Activated T-cell treated with anti-CD3 and anti-CD28 coated beads, Interleukin-2, amount 50 U/mL, for 24 hours (primary cell): ENCODE measurements at places on chromosomes 1 and 21.

GRCh38 chr1:227759341-227760300 is 24.4 kb downstream of the SNAP47 start:
- no peaks in the 10 kb centered on the region for H3K27me3 ChIP-seq
- H3K27ac ChIP-seq: peak overlapping the region; percentile 68
- no peak for DNase-seq
- no peak overlapping the region for H3K4me3 ChIP-seq
- H3K36me3 ChIP-seq: peaks cover 79% of the 10 kb centered on the region

DNA sequence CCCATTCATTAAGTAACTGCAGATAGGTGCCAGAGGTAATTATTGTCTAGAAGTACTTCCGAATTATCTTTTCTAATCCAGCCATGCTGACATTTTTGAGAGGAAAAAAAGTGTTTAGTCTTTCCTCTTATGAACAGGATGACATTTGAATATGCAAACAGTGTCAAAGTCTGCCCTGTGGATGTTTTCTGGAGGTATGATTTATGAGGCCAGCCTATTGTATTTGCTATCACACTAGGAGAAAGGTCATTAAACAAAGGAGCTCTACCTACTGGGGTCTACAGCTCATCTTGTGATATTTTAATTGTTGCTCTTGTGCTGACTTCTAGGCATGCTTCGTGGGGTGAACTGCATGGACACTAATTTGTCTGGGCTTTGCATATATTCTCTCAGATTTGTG is 559.7 kb upstream of the CAMK1G start:
- H3K27ac ChIP-seq: no peak overlapping the region
- peaks cover 22% of the 10 kb centered on the region for H3K27me3 ChIP-seq
- H3K4me3 ChIP-seq: no peak overlapping the region

DNA sequence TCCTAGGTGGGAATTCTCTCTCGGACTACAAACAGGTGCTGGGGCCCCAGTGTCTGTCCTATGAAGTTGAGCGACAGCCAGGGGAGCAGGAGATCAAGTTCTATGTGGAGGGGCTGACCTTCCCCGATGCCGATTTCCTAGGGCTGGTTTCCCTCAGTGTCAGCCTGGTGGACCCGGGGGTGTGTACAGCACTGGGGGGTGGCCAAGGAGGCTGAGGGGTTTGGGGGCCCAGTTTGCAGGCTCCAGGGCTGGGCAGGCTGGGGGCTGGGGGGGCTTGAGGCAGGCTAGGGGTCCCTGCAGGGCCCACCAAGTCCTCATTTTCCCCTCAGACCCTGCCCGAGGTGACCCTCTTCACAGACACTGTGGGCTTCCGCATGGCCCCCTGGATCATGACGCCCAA is 20.3 kb upstream of the PADI3 start:
- no peaks in the 10 kb centered on the region for H3K27me3 ChIP-seq
- no peak for DNase-seq
- no peak overlapping the region for H3K27ac ChIP-seq
- no peaks in the 10 kb centered on the region for H3K4me1 ChIP-seq

GRCh38 chr1:198370996-198371395 is 169.5 kb downstream of the ATP6V1G3 start:
- no peak overlapping the region for H3K27ac ChIP-seq
- H3K4me1 ChIP-seq: peaks cover 4% of the 10 kb centered on the region
- no peaks in the 10 kb centered on the region for H3K27me3 ChIP-seq
- peaks cover 2% of the 10 kb centered on the region for H3K36me3 ChIP-seq
- DNase-seq: no peak
- H3K4me3 ChIP-seq: no peak overlapping the region

GRCh38 chr21:17979763-17980162 is 160.6 kb upstream of the C21orf91 start:
- no peak overlapping the region for H3K4me3 ChIP-seq
- H3K27me3 ChIP-seq: no peaks in the 10 kb centered on the region
- DNase-seq: no peak
- no peaks in the 10 kb centered on the region for H3K4me1 ChIP-seq

DNA sequence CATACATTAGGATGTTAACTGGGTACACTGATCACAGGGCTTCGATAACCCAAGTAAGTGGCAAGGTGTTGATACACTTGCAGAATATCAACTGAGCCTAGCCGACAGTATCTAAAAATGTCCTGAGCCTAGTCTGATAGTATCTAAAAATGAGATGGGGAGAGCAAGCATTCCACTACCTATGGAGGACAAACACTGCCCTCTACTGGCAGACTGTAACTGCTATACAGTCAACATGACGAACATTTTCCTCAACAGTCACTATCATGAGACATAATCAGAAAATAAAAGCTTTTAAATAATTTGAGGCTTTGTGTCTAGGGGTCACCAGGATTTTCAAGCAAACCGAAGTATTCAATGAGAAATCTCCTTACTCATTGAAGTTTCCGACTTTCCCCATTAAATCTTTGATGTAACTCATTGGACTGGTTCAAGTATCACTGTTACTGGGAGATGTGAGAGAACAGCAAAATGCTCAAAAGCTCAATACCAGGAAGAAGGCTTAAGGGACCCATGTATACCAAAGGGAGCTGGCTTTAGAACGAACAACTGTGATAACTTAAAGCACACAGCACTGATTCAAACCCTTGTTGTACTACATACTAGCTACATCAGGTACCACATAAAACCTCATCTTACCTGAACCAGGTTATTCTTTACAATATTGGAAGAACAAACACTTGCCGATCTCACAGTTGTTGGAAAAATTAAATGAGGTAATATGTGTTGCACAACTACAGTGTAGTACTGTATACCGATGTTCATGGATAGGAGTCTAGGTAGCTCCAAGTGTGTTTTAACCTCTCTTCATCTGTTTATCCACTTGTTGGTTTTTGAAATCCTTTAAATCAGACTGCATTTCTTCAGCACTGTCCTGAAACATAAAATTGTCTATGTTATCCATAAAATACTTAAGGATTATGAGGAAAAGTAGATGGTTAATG is 31.1 kb upstream of the SLC45A3 start:
- H3K4me1 ChIP-seq: peaks cover 14% of the 10 kb centered on the region
- no peak overlapping the region for H3K4me3 ChIP-seq
- peak overlapping the region; percentile 66 for H3K27ac ChIP-seq
- peaks cover 63% of the 10 kb centered on the region for H3K36me3 ChIP-seq
- no peak for DNase-seq
- H3K27me3 ChIP-seq: no peaks in the 10 kb centered on the region

DNA sequence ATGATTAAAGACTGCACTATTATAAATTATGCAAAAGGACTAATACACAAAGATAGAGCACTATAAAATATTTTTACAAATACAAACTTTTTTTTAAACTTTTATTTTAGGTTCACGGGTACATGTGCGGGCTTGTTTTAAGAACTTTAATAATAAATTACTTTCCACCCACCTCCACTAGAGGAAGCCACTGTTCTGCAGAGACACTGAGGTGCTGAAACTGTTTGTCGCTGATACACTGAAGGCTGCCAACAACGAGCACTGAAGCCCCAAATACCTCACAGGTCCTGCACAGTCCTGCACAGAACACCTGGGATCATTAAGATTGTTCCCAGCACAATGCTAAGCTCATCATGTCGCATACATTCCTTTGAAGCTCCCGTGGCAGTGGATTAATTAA is 19.9 kb downstream of the COA6 start:
- H3K4me1 ChIP-seq: peaks cover 8% of the 10 kb centered on the region
- DNase-seq: no peak
- H3K4me3 ChIP-seq: no peak overlapping the region
